Midbrain (tissue), 1 donor: ENCODE measurements at places on chromosomes 16 and 17.

DNA sequence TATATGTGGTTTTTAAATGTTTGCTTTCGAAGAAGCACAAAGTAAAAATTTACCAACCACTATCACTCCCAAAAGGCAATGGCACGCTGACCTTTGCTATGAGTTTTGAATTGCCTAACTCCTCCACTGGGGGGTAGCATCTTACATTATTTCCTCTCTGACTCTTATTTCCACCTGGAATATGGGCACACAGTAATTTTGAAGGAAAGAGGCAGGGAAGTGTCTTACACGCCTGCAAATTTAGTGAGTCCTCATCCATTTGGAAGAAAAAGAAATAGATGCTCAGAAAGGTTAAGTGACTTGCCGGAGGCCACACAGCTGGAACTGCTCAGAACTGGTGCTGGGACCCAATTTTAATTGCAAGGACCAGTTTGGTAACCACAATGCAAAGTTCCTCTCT, 29.9 kb upstream of the IRX6 start:
- DNase-seq: no peak

DNA sequence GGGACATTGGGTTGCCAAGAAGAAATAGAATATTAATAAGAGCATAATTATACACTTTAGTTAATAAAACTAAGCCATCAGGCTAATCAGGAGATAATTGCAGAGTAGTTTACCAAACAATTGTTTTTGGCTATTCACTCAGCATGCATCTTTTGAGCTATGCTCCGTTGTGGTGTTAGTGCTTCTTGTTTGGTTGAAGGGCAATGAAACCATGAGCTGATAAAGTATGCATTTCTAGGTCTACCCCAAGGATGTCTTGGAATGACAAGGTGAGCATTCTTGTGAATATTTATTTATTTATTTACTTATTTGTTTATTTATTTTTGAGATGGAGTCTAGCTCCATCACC, 6.4 kb downstream of the HLF start:
- DNase-seq: no peak

- no peak for DNase-seq
Measured at GRCh38 chr16:31194898-31195297, 7.7 kb downstream of the PYCARD start.

DNA sequence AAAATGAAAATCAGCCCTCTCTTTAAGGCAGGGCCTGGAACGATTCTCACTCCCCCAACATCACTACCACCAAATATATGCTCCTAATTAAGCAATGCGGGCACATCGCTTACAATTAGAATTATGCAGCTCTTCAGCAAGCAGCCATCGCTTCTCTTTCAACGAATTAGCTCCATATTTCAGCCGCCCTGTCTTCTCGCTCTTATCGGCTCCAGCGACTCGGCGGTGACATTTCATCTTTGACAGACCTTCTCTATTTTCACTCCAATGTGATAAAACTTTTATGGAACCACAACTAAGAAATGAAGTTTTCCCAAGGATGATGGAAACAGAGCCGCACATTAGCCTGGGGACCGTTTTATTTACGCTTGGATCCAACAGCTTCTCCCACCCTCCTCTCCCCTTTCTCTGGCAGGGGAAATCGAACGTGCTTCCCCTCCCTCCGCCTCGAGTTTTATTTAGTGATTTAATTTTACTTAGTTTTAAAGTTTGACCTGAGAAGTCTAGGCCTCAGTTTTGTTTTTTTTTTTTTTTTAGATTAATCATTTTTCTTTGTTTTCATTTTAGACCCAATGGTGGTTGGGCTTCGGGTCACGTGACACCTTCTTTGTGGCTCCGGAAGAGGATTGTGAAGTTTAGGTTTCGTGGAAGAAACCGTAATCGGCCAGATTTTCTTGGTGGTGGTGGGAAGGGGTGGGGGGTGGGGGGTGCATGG, 3.1 kb upstream of the HOXB2 start:
- DNase-seq: no peak

GRCh38 chr16:1105888-1106620, 10.0 kb upstream of the C1QTNF8 start:
- DNase-seq: peak; percentile 45

DNA sequence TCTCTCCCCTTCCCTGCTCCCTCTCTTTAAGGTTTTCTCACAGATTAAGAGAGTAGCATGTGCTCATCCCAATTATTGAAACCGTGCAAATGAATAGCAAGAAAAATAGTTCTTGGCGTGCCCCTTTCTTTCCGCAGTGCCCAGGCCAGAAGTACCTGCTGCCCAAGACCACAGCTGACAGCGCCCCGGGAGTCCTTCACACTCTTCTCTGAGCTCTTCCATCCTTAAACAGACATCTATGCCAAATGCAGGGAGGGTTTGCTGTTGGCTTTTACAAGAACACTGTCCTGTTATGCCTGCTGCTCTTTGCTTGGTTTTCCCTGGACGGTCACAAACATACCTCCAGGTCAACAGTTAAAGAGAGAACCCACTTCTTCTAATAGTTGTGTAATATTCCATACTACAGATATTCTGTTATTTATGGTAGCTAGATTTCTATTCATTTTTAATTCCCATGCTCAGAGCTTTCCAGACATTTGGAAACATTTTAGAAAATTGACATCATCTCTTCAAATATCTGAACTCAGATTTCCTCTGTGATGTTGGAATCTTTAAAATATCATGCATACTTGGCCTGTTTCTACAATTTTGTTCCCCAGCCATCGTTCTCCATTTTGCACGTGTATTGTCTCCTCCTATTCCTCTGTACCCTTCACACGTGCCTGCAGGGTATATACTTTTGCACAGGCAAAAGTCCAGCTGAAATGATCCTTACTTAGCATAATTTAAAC, 416.7 kb downstream of the WWOX start:
- no peak for DNase-seq

DNA sequence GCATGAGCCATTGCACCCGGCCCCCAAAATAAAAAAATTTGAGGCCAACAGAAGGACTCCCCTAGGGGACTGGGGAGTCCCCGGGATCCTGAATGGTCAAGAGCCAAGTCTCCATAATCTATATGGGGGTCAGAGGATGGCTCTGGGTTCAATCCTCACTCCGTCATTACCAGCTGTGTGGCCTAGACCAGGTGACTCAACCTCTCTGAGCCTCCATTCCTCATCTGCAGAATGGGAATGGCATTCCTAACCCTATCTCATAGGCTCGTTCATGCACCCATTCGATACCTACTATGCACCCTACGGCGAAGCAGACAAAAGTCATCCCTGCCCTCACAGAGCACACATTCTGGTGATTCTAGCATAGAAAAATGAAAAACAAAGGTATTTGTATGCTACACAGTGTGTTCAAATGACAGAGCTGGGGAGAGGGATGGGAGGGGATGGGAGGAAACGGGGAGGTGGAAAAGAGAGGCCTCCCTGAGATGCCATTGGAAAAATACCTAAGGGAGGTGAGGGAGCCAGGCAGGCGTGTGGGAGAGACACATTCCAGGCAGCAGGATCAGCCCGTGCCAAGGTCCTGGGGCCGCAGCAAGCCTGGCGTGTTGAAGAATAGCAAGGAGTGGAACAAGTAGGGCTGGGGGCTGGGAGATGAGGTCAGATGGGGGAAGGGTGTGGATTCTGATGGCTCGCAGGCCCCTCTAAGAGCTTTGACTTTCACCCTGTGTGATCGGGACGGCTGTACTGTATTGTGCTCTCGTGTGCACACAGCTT, 71.2 kb downstream of the RMI2 start:
- DNase-seq: no peak

DNA sequence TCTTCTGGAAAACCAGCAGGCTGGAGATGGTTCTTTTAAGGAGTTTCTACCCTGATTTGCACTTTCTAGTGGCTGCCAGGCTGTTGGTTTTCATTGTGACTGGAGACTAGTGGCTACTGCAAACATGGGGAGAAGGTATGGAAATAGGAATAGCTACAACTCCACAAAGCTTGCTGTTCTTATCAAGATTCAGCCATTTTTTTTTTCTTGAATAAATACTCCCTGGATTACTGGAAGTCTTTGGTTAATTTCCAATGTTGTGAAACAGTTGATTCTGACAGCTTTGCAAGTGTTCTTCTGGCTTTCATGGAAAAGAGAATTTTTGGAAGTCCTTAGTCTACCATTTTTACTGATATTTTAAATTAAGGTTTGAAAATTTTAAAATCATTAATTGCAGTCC, 277.7 kb downstream of the HS3ST3A1 start:
- DNase-seq: no peak

DNA sequence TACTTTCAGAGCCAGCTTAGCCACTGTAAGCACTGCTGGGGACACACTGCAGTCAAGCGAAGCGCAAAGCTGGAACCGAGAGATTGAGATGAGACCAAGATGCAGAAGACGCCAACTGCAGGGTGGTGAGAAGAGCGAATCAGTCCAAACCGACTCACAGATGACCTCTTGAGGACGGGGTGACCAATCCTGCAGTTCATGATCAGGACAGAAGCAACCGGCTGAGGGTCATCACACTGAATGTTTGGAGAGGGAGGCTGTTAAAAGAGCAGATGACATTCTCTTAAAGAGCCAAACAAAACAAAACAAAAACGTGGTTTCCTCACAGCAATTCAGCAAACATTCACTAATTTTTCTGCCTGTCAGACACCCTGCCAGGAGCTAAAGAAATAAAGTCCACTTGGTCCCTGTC, 8.5 kb downstream of the HASPIN start:
- DNase-seq: no peak

DNA sequence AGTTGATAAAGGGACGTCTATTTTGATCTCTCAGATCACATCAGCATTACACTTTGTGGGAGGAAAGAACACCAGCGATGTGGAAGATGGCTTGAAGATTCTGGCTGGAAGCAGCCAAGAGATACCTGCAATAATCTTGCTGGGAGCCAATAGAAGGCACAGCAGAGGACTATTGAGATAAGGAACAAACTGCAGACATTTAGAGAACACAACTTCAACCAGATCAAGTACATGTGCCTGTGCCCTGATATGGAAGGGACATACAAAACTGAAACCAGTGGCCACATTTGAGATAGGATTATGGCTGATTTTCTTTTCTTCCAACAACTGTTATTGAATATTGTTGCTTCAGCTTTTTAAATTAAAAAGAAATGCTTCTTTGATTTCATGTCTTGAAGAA, 18.6 kb upstream of the PSMD7 start:
- no peak for DNase-seq

DNA sequence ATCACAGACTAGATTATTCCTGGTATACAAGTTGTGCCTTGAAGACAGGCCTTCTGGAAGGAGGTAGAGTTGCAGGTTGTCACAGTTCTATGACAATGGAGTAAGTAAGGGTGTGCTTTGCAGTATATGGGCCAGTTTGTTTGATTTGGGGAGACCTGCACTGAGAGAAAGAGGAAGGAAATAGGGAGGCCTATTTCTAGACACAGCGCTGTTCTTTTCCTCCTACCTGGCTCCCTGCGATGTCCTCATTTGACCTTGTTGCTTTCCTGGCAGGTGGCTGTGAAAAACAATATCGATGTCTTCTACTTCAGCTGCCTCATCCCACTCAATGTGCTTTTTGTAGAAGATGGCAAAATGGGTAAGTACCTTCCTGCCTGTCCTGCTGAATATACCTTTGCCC, 22.5 kb upstream of the RASL10B start:
- DNase-seq: no peak

GRCh38 chr17:77651988-77652387, 306.5 kb upstream of the TNRC6C start:
- no peak for DNase-seq

DNA sequence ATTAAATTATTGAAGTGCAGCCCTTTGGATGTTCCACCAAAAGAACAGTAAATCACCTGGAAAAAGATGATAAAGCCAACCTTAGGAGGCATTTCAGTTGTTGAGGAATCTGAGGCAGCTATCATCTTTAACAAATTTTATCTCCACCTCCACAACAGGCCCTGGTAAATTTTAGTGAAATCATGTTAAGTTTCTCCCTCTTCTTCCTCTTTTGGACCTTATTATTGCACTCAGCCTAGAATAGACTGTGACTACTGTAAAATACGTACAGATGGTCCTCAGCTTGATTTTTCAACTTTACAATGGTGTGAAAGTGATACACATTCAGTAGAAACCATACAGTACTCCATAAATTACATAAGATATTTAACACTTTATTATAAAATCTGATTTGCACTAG, 90.3 kb downstream of the USP32 start:
- DNase-seq: no peak

DNA sequence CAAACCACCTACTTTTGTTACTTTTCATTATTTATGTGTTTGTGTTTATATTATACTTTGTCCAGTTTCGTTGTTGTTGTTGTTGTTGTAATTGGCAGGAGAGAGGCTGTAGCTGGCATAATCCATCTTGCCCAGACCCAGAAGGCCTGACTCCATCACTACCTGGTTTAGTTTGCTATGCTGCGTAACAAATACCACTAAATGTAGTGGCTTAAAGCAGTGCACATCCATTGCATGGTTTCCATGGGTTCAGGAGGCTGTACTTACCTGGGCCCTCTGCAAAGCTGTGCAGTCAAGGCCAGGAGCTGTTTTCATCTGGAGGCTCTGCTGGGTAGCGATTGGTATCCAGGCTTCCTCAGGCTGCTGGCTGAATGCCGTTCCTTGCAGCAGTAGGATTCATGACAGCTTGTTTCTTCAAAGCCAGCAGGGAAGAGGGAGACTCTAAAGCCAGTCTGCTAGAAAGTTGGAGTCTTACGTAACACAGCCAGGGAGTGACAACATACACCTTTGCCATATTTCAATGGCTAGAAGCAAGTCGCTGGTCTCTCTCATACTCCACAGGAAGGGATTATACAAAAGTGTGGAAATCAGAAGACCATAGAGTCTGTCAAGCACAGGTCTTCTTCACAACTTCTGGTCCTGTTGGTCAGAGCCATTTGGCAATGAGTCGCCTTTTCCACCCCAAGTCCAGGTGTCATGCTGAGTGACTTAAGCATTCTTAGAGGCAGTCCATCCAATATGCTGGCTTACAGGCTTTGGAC, 41.1 kb downstream of the TNRC6C start:
- DNase-seq: no peak

- DNase-seq: no peak
Measured at GRCh38 chr17:8005967-8006730, 3.7 kb downstream of the GUCY2D start.

DNA sequence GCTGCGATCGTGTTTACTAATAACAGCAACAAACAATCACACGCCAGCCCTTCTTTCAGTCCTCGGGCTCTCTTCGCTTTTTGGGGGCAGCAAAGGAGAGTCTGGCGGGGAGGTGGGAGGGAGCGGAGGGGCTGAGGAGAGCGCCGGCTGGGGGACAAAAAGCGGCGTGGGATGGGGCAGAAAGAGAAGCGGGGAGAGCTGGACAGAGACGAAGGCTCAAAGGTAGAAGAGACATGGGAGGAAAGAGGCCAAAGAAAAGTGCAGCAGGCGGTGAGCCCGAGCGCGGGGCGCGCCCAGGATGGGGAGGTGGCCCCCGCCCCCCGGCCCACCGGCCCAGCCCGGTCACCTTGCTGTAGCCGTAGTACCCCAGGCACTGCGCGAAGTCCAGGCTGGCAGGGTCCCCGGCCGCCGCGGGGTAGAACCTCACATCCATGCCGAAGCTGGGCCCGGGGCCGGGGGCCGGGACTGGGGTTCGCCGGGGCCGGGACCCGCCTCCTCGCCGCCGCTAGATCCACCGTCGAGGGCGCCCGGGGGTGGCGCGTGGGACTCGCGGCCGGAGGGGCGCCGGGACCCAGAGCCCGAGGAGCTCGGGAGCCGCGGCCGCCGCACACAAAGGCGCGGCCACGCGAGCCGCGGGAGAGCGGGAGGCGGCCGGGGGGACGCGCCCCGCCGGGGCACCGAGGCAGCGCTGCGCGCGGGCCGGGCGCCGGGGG, 496 bp downstream of the TOX3 start:
- DNase-seq: no peak
